ENCODE measurements at places on chromosomes 11 and 22.

GRCh38 chr11:17558025-17558780, 11.1 kb downstream of the OTOG start:
- DNase-seq: no peak

GRCh38 chr11:71209181-71209580, 43.2 kb downstream of the SHANK2 start:
- no peak for DNase-seq

DNA sequence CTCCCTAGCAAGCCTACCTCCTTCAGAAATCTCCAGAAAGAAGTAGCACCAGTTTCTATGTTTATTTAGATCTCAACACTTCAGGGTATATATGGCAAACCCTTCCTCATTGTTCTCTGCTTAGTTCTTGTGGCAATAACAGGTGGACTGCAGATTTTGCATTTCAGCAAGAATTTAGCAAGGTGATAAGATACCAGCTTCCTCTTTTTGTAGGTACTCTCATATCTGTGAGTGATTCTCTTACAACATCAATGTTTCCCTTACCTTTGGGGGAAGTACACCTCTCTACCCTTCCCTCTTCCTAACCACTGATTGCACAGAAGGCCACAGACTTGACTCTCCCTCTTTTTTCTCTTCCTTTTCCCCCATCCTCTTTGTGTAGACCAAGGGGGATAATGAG, 230.9 kb upstream of the SESN3 start:
- no peak for DNase-seq

- no peak for DNase-seq
Measured at GRCh38 chr11:69463181-69463994, 18.1 kb upstream of the LINC01488 start.

DNA sequence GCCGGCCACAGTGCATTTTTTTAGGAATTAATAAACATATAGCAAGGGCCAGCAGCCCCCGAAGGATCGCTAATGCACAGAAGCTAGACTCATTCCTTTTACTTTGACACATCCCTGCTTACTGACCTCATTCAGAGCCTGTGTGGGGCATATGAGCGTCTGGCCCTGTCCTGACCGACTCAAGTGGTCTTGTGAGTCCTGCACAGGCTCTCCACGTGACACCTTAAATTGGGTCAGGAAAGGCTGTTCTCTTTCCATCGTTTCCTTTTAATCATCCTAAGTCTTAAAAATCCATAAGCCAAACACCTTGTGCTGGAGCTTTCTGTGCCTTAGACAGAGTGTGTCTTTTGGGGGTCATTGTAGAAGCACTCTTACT, 18.6 kb downstream of the SDHAF2 start:
- no peak for DNase-seq

DNA sequence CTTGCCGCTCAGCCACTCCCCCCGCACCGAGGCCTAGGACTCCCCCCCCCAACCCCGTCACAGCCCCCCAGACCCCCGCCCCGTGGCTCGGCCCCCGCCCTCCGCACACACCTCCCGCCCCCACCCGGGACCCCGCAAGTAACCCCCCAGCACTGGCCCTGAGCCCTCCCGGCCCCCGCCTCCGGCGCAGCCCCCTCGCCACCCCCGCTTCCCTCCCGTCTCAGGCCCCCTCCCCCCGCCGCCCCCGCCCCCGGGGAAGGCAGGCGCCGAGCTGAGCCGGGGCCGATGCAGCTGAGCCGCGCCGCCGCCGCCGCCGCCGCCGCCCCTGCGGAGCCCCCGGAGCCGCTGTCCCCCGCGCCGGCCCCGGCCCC, 1.5 kb downstream of the SHANK3 start:
- DNase-seq: peak; percentile 47

DNA sequence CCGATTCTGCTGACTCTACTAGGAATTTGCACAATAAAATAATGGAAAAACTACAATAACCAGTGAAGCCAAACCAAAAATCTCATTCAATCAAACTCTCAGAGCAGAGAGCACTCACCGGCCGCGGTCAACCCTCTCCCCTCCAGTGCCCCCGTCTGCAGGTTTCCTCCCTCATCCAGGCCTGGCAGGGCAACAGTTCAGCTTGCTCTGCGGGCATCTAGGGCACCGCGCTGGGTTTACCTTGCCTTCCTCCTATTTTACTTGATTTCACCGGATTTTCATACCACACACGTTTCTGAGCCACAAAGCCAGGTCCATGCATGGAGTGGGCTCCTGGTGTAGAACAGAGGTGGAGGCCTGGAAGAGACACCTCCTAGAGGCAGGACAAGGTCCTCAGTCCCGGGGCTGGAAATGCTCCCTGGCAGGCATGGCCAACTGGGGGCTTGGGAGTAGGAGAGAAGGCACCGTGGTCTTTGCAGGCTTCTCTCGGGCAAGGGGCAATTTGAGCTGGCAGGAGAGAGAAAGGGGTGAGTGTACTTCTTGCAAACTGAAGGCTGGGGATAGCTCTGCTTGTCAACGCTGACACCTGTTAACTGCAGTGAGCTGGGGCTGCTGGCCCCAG, 938.4 kb downstream of the BRD1 start:
- no peak for DNase-seq

DNA sequence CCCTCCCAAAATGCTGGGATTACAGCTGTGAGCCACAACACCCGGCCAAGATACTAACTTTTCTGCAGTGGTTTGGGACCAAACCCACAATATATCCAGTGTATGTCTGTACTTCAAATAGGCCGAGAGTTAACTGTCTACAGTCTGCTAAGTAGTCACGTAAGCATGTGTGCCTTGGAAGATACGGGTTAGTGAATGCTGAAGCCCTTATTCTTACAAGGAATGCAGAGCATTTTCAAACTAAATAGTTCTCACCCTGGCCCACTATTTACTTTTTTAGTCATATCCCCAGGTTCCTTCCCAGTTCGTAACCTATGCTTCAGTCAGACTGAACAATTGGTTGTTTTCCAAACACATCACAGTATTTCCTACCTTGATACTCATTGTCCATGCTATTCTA, 176.0 kb downstream of the WNT11 start:
- no peak for DNase-seq

DNA sequence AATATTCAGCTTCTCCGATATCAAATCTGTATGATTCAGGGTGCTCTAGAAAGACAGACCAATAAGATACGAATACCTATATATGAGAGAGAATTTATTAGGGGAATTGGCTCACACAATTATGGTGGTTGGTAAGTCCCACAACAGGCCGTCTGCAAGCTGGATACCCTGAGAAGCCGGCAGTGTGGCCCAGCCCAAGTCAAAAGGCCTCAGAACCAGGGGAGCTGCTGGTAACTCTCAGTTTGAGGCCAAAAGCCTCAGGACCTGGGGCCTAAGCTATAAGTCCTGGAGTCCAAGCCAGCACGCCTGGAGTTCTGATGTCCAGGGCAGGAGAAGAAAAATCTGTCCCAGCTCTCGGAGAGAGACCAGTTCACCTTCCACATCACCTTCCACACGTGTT, 318.7 kb downstream of the BRD1 start:
- no peak for DNase-seq
